ENCODE measurements at places on chromosomes 5 and 9.
A peak's percentile ranks its signal among the peaks of the same experiment; 100 is the strongest.

DNA sequence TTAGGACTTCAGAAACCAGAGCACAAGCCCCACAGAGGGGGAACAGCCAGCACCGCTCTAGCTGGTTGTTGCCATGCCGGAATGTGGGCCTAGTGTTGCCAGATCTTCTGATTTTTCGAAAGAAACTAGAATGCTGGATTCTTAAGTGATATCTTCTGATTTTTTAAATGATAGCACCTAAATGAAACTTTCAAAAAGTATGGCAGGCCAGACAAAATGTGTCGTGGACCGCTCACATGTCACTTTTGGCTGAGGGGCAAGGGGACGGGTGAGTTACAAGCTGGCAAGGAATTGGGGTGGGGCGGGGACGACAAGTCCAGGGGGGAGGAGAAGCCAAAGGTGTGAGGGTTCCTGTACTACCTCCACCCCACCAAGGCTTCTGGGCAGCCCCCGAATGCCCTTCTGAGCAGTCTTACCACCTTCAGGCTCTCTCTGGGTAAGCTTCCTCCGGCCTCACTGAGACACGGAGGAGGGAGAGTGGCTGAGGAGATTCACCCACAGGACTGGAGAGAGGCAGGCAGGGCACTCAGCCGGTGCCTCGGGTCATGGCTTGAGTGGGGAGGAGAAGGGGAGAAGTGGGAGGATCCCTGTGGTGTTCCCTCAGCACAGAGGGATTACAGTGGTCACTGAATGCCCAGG, 10.3 kb downstream of the B4GALT7 start:
- no peak for DNase-seq

- DNase-seq = no peak
These were observed 606.8 kb downstream of the RAB3C start for GRCh38 chr5:59189472-59190244.

- DNase-seq = no peak
These were observed 102.5 kb downstream of the ST8SIA4 start for GRCh38 chr5:100800562-100800961.

DNA sequence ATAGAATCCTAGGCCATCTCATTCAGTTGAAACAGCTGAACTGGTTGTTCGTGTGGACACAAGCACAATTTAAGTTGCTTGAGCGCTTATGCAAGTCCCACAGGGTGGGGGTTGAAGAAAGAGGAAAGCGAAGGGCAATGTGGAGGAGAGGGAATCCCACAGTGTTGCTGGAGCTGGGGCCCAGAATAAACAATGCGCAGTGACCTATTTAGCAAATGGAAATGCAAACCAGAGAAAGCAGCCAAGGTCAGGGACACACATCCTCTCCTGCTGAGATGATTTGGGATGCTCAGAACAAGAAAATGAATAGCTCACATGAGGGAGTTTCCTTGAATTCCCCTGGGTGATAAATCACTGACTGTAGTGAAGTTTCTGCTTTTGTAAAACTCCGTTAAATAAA, 838.3 kb downstream of the TLE4 start:
- no peak for DNase-seq

- DNase-seq = peak; percentile 74
These were observed at the start of gene ARAP3 for GRCh38 chr5:141681695-141682641. TSS of gene ARAP3 (minus strand) at chr5:141682230. CDS start at chr5:141680486, 1,744 bp downstream.

- DNase-seq = no peak
These were observed 57.1 kb upstream of the IZUMO3 start for GRCh38 chr9:24602693-24603352.

DNA sequence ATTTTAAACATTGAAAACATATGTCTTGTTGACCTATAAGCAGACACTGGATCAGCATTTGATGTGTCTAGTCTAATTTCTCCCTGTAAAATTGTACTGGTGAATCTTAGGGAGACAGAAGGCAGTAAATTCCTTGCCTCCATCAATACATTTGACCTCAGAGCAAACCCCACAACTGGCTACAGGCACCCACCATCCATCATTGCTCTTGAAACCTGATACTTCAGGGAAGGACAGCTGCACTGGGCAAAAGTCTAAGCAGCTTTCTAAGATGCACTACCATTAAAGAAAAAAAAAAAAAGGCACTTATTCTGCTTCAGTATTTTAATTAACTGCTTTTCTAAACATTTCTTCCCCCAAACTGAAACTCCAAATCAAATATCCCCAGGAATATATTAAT, 1051.3 kb upstream of the DMAC1 start:
- no peak for DNase-seq

DNA sequence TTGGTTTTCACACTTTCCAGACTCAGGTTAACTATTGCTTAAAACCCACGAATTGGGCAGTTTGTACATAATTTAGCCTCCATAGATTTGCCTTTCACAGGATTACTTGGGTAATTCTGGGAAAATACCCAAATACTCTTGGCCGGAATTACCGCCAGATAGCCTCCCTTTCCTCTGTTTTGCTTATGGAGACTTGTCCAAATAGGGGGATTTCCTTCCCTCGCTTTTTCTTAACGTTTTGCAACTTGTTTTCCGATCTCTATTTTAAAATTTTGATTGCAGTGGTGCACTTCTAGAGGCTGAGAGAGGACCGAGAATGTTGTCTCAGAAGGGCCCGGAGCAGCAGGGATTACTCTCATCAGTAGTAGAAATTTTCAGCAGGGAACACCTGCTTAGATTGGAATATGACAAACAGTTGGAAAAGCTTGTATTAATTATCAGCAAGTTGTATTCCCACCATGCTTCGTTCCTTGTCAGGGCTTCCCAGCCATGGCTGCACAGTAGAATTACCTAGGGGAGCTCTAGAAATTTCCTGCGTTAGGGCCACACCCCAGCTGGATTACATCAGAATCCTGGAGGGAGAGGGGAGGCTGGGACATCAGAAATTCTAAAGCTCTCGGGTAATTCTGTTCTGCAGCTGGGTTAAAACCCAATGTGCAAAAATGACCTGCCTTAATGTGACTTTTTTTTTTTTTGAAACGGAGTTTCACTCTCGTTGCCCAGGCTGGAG, 329.1 kb downstream of the SH3GL2 start:
- DNase-seq = no peak

- no peak for DNase-seq
These were observed 35.0 kb upstream of the HMHB1 start for GRCh38 chr5:143776951-143777350.

GRCh38 chr5:169094586-169095409, 206.1 kb downstream of the SLIT3 start:
- no peak for DNase-seq

GRCh38 chr9:35743452-35743851, 5.6 kb downstream of the GBA2 start:
- DNase-seq = no peak

DNA sequence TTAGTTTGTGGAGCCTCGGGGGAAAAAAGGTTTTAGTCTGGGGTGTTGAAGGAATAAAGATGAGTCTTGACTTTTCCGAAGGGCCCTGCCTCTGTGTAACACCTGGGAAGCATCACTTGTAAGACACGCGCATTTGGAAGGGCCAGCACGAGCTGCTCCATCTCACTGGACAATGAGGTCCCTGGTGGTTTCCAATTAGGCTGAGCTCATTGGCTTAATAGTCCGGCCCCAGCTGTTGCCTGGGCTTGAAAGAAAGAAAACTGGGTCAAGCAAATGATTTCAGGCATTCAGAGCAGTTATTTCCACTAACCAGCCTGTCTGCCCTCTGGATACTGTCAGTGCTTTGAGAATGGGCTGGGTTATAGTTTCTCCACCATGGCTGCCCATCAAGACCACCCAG, 64.5 kb downstream of the NSUN2 start:
- DNase-seq = no peak
